ENCODE measurements at places on chromosomes 4 and X.

- no peak for DNase-seq
These were observed 178.4 kb upstream of the BMP3 start for GRCh38 chr4:80852061-80852460.

- DNase-seq = no peak
These were observed 409.2 kb upstream of the FGF13 start for GRCh38 chrX:139120760-139121159.

DNA sequence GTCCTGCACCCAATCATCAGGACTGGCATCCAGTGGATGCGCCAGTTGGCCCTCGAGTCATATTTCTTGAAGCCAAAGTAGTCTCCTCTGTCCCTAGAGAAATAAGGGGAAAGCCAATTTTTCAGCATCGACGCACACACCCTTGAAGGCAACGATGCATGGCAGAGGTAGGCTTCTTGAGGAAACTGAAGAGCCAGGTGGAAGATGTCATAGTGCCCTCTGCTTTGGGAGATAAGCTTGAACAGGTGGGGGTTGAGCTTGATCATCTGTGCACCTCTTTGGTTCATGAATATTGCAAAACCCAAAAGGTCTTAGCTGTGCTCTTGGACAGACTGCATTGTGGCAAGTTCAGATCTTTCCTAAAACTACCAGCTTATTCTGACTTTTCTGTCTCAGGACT is 34.6 kb upstream of the WDR1 start:
- DNase-seq = no peak

DNA sequence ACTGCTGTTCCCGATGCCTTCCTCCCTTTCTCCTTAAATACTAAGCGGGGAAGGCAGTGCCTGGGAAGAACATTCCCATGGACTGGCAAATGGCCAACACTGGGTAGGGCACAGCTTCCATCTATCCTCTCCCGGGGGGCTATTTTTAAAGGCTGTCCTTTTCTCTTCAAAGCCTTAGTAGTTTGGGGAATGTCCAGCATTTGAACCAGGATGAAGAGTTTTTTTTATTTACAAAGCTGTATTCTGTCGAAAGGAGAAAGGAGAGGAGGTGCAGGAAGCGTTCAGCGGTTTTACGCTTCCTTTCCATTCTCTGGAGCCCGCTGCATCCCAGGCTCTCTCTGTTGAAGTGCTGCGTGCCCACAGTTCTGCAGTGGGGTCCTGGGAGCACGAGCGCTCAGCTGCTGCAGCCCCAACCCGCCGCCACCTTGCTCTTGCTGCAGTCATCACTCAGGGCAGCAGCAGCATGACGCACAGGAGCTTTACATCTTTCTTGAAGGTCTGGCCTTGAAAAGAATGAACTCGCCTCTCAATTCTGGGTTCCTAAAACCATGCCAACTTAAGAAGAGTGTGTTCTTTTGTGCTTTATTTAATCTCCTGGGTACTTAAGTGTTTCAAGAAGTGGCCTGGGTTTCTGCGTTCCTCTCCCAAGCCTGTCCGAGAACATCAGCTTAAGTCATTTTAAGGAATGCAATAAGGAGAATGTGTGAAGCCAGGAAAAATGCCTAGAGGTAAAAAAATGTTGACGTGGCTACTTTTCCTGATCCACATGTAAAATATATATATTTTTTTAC is 427.2 kb downstream of the MAPK10 start:
- no peak for DNase-seq

- no peak for DNase-seq
These were observed 52.2 kb upstream of the C1QTNF7 start for GRCh38 chr4:15375667-15376066.

DNA sequence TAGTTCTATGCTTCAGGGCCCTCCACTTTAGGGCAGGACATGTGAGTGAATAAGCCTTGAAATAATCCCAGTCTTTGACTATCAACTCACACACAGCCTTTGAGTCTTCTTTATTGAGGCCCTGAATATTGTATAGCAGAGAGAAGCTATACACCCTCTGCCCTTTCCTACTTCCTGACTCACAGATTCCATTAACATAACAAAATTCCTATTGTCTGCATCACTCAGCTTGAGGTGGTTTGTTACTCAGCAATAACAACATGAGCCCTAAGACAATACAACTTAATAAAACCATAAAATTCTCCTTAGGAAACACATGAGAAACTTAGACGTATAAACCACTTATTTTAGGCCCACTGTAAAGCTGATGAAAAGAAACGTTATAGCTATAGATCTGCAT is 680.3 kb upstream of the DIAPH2 start:
- no peak for DNase-seq

- no peak for DNase-seq
These were observed 112.0 kb upstream of the PABPC4L start for GRCh38 chr4:134313591-134313990.

GRCh38 chr4:48991357-48991756 is 5.3 kb downstream of the CWH43 start:
- no peak for DNase-seq

Data from central memory CD8-positive, alpha-beta T cell (primary cell).